ENCODE measurements at places on chromosomes 3 and 15.

DNA sequence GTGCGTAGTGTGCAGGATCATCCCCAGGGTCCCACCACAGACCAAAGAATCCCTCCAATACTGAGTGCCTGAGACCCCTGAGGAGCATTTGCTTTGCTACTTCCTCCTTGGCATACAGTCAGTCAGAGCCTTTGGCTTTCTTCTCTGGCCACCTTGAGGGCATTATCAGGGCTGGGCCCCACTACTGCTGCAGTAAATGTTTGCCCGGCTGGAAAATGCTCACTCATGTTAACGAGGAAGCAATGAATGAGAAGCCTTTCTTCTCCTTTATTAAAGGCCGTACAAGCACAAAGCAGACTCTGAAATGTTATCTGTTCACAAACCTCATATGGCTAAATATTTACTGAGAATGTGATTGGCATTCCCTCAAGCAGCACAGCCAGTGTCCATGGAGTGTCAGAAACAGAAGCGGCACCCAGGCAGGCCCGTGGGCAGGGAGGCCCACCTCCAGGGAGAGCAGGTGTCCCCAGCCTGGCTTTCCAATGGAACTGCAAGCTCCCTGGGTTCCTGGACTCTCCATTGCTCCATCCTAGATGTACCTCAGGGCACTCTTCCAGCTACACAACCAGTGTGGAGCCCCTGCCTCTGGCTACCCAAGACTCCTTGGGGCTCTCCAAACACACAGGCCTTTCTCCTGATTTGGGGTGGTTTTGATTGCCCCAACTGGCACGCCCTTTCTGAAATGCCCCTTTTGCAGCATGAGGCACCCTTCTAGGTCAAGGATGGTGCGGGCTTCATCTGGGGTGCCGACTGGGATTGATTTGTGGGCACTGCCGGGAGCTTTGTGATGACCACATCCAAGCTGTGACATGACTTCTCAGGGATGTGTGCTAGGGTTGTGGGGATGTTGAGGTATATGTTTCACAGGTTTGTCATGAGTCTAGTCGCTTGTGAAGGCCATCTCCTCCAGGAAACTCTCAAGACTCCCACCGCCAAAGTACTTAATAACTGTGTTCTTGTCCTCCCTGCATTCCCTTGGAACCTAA is 195.6 kb downstream of the FAM43A start:
- DNase-seq: no peak

DNA sequence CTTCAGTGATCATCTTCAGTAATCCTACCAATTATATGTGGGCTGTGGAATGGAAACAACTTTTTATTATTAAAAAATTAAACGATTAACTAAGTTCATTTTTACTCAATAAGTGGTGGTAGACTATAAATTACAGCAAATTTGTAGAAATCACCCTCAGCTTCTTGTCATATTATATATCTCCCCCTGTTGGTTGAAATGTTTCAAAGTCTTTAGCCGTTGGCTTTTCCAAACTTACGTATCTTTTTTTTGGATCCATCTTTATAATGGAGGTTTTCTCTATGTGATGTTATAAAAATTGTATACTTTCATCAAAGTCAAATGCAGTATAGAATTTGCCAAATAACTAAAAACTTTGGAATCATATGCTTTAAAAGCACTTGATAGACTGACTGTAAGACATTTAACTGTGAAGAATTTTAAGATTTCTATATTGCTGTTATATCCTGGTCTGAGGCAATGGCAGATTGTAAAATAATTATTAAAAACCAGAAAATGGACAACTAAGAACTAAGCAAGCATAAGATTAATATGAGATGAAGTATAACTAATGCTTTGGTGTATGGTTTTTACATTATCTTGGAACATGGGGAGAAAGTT is 44.7 kb downstream of the ATP11B start:
- DNase-seq: no peak

GRCh38 chr3:43862992-43863805 is 172.5 kb downstream of the ABHD5 start:
- no peak for DNase-seq

DNA sequence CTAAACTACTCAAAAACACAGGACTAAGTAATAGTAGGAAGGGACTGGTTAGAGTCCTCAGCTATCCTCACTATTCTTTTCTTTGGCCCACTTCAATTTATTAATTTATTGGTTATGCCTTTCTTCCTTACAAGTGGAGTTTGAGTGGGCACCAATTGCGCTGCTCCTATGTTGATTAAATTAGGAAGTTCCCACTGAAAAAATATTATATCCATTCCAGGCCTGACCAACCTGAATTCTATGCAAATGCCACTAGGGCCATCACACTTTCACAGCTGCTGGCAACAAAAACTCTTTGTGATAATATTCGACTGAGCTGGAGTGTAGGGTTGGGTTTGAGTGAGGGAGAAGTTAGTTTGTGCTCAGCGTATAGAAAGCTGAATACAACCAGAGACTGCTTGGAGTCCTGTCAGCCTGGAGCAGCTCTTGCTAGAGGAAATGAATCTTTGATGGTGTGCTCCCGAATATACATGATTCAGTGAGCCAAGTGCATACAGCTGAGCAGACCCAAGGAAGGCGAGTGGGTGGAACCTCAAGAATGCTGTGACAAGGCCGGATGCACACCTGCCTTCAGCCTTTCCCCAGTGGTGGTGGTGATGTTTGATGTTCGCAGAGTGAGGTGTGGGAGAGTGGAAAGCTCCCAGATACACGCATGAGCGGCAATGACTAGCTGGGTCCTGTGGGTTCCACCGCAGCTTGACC is 1.5 kb downstream of the ARHGEF3 start:
- peak; percentile 50 for DNase-seq

GRCh38 chr3:187740421-187741399 is 4.6 kb downstream of the BCL6 start:
- peak; percentile 64 for DNase-seq

DNA sequence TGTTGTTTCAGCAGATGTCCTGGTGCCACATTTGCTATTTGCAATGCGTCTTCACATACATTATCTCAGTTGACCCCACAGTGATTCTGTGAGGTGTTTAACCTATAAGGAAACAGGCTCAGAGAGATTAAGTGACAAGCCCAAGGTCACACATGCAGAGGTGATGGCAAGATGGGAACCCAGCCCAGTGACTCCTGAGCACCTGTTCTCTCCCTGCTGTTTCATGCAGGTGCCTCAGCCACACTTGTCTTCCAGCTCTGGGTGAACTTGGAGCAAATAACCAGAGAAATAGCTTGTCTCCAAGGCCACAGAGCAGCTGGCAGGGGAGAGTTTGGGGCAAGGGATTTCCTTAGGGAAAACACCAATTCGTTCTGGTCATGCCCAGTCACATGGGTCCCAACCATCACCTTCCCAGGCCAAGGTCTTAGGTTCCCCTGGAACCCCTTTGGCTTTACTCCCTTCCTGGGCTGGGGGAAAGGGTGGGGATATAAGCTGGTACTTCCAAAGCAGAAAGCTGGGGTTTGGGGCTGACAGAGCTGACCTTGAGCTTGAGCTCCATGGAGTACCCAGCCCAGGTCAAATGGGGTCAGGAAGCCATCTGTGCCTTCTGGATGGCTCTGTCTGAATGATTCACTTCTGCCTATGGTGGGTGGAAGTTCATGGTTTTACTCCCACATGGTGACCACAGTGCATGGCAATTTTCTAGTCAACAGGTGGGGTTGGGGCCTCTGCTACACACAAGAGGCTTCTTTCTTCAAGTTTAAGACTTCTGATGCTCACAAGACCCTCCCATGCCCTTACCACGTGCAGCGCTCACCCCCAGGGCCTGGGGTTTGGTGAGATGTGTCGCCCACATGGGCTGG is 22.4 kb downstream of the LIPC start:
- no peak for DNase-seq

DNA sequence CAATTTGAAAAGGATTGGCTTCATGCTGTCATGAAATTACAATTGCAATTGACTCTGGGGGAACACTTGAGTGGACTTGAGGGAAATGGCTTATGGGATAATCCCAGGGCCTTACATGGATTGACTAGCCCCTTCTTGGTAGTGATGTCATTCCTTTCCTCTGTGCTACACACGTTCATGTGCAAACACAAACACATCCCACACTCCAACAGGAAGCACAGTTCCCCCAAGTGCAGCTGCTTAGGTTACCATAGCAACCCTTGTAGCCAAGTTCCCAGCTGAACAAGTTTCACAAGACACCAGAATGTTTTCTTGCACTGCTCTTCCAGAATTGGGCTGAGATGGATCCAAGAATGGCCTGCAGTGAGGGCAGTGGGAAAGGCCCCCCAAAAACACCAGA is 217.0 kb downstream of the ZNF621 start:
- no peak for DNase-seq

GRCh38 chr3:172629470-172629869 is 81.4 kb downstream of the NCEH1 start:
- DNase-seq: no peak

GRCh38 chr3:172355836-172356235 is 92.4 kb downstream of the GHSR start:
- DNase-seq: no peak

GRCh38 chr3:18354701-18355100 is 70.4 kb downstream of the SATB1 start:
- no peak for DNase-seq

GRCh38 chr3:27578032-27578431 is 93.8 kb upstream of the SLC4A7 start:
- DNase-seq: no peak

GRCh38 chr3:189041482-189042090 is 130.2 kb upstream of the TPRG1 start:
- DNase-seq: peak; percentile 65

- peak; percentile 86 for DNase-seq
Observed at GRCh38 chr3:25789596-25790556, at the start of gene OXSM. TSS of gene OXSM (plus strand) at chr3:25790090. CDS start at chr3:25791021, 931 bp downstream.

GRCh38 chr3:72744330-72744729 is 103.9 kb downstream of the SHQ1 start:
- DNase-seq: no peak

GRCh38 chr3:43696441-43696840 is 5.7 kb downstream of the ABHD5 start:
- DNase-seq: no peak

DNA sequence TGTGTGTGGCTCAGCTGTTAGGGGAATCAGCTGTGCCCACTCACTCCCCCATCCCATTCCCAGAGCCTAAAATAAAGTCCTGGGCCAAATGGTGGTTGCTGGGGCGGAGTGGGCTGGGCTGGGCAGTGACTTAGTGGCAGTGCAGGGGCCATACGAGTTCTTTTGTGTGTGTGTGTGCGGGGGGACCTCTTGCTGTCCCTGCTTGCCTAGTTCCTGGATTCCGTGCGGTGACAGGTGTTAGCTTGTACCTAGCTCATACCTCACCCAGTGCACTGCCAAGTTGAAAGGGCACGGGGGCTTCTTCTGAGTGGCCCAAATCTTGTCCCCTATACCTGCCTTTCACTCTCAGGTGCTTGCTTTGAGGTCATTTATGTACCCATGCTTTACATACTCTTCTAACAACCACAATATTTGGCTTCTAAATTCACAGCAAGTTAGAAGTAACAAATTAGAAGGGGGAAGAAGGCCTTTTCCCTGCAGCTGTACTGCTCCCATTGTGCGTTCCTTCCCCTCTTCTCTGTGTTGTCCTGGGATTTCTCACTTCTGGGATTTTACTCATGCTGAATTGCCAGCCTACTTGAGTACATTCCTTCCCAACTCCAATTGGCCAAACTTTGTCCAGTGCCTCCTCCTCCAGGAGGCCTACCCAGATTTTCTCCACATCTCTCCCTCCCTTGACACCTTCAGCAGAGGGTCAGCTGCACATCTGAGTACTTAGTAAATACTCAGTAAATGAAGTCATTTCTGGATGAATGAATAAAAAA is 66.3 kb upstream of the POLG start:
- no peak for DNase-seq

DNA sequence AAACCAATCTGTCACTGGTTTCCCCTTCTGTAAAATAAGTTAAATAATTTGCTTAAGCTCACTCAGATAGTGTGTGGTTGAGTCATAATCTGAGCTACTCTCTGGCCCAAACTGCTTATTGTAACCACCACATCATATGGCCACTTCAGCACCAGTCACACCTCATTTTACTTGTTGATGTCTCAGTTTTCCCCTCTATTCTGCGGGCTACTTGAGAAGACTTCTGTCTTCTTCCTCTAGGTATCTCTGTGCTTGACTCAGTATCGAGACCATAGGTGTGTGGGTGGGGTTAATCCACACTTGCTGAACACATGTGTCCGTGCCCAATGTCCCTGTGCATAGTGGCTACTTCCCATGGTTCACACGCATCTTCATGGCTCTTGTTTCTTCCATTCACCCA is 32.9 kb downstream of the CRYGS start:
- no peak for DNase-seq

DNA sequence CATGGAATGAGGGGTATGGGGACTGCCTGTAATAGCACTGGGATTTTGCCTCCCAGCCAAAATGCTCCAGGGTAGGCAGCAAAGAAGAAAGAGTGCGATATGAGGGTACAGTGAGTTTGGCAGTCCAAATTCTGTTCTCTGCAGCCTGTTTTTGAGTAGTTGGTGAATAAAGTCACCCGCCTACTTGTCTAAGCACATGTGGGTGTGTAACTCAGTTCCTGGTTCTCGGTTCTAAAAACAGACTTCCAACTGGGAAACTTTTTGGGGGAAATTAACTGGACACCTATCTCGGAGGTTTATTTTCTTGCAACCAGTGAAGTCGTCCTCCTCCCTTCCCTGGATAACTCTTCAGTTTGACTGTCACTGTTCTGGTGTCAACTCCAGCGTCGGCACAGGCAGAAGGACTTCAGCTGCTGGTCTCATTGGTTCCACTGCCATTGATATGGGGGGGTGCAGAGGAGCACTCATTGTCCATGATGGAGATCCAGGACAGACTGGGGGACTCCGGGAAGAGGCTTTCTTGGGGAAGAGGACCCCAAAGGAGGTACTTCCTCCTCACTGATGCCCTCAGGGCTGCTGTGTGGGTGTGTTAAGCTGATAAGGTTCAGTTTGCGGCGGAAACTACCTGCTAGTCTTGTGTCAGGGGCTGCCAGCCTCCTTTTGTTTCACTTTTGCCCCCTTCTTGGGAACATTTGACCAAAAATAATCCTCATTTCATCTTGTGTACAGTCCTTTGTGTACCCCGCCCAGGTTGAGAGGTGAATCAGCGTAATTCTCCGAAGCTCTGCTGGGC is 13.2 kb downstream of the GHRL start:
- no peak for DNase-seq

- DNase-seq: no peak
Observed at GRCh38 chr15:67744331-67745072, 80.8 kb upstream of the SKOR1 start.

DNA sequence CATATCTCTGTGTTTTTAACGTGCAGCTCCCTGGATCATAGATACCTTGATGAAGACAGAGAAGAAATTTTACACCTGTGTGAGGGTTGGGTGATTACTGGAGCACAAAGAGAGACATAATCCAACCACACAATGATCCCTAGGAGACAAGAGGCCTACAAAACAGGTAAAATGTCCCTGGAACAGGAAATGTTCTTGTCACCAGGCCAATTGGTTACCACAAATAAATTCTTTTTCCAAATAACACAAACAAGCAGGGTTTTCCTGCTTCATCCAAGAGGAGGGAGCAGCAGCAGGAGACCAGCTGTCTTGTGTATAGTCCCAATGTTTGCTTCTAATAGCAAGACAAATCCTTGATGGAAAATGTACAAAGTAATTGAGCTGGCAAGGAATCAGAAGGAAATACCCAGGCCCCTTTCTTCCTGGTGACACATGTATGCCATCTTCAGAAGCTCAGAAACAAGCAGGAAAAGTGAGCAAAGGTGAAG is 1.4 kb downstream of the MGLL start:
- DNase-seq: no peak
